CD4-positive, alpha-beta T cell treated with Interleukin-1 beta for 1 hour (primary cell): ENCODE measurements at places on chromosomes 7 and 10.

DNA sequence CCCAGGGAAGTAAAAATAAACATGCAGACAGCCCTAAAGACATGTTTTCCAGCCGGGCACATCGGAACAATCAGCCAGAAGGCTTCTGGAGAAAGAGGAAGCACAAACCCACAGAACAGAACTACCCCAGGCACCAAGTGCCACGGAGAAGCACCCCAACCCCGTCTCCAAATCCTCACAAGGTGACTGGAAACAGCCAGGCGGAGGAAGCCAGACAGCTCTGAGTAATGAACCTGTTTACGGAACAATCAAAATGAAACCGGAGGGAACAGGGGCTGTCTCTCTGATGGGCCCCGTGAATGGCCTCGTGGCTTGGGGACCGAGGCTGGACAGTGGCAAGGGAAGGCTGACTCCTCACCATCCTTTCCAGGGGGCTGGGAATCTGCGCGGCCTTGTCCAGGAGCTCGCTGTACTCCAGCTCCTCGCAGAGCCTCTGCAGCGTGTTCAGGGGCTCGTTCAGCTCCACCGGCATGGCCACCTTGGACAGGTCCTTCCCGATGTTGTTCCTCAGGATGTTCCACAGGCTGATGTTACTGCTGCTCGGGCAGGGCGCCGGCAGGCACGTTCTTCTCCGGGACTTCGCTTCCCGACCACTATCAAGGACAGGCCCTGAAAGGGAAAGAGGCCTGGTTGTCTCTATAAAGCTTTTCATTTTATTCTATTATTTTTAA, 77.0 kb upstream of the GSDME start:
- DNase-seq, result peak; percentile 54

DNA sequence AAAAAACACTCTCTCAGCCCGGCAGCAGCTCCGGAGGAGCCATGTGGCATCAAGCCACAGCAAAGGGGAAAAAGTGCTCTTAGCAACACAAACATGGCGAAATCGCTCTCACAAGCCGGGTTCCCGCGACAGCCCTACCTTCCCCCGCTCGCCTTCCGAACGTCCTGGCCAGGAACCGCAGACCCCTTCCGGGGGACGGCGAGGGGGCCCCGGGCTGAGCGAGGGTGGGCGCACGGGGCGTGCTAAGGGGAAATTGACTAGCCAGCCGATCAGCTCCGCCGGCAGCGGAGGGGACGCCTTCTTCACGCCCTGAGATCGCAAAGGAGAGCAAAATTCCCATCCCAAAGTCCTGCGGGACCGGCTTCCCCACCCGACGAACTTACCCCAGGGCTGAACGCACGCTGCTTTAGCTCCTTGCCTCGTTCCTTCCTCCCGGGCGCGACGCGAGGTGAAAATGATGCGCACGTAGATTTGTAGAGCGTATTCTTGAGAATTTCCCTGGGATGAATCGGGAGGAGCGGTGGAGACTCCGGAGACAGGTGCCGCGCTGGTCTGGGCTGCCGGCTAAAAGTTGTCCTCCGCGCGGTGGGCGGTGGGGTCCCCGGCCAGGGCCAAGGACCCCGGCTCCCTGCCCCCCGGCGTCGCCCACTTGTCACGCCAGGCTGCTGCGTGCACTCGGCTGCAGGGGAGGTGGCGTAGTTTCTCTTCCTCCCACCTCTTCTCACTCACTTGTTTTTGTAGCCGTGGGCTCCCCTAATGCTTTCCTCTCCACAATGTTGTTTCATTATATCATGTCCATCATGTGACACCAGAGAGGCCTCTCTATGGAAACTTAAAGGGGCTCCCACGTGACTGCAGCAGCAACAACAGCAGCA, 220.1 kb upstream of the MKLN1 start:
- DNase-seq, result peak; percentile 88

- peak; percentile 46 for DNase-seq
Measured at GRCh38 chr10:22597138-22597537, 117.2 kb downstream of the PIP4K2A start.

DNA sequence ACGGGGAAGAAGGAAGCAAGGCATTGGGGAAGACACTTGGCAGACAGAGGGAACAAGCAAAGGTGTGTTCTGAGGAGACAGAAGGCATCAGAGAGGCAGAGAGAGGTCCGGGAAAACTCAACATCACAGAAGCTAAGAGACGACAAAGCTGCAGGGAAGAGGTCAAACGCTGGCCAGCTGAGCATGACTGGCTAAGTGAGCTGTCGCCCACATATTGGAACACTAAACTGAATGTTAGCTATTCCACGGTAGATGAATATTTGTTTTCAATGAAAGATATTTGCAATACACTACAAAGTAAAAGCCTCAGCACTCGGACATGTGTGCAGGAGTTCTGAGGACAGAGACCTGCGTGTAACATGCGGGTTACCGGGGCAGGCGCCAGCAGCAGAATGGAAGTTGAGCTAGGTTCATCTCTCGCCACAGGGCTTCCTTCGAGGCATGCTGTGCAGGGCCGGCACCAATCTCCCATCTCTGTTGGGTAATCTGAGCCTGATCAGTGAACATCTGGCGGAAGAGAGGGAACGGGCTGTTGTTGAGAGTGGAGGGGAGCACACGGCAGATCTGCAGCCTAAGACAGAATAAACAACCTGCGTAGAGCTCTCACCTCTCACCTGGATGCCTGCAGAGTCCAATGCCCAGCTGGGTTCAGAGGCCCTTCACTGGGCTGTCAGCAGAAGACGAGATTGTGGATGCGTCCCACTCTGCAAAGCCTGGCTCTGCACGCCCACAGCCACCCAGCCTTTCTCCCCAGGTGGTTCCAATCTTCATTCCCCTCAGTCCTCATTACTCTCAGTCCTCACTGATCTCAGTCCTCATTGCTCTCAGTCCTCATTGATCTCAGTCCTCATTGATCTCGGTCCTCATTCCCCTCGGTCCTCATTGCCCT, 35.9 kb downstream of the INSIG1 start:
- no peak for DNase-seq

- DNase-seq, result no peak
Measured at GRCh38 chr7:81648716-81649115, 121.1 kb downstream of the HGF start.

DNA sequence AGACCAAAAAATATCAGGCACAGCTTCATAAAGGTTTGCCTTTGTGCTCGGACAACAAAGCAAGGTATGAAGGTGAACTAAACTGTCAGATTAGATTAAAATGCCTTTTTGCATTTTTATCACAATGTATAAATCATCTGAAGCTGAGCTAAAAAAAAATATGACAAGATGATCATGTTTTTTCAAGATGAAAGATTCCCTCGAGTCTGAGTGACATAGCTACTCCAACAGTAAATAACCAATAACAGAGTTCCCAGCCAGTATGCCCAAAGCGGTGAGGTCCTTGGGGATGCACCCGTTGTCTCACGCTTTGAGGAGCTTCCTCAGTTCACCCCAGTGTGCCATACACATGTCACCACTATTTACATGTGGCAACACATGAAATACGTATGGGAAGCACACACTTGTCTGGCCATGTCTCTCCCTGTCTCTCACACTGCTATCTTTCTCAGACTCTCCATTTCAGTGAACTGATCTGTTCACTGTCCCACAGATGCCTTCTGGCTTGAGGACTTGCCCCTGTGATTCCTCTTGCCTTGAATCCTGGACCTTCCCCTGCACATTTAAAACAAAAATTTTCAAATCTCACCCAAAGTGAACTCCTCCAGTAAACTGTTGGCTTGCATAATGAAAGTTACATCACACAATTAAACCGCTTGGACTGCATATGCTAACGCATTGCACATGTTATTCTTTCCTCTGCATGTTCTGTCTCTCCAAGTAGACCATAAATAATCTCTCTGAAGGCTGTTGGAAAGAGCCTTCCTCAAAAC, 2.6 kb upstream of the PIK3CG start:
- no peak for DNase-seq

DNA sequence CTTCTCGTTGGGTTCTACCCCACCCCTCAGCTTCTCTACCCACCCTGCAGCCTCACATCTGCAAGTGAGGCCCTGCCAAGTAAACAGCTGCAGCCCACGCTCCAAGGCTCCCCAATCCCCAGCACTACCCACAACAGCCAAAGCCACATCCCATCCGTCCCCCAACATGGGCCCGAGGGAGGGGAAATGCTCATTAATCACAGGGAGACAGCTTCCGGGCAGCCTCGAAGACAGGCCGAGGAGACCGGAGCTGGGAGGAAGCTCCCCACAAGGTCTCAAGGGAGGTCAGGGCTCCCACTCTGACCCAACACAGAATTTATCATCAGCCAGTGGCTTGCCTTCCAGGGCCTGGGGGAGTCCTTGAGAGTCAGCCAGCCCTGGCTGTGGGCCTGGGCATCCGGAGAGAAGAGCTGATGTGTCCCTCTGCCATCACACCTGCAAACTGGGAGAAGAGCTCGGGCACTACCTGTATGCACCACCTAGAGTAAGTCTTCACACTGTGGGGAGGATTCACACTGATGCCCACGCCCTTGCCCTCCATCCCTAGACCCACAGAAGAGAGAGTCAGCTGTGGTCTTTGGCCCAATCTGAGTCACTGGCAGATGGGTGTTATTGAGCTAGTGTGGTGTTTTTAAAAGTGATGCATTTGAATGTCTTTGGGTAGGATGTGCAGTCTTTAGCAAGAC, 115.5 kb upstream of the ZMIZ1 start:
- no peak for DNase-seq

DNA sequence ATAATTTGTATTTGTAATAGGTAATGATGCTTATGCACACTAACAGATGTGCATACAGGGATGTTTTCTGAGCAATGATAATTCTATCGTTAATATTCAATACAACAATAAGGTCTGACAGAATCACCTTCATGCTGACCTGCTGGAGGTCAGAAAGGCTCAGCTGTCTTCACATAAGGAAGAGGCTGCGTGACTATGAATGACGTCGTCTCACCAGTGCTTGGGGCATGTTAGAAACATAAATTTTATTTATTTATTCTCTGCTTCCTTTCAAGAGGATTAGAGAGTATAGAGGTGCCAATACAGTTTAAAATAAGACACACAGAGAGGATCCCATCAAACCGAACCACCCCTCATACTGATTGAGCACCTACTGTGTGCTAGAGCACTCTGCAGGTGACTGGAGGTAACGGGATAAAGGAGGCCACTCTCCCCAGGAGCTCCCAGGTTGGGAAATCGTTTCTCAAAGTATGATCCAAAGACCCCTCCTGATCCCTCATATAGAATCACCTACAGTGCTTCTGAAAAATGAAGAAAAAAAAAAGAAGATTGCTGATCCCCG, 265.6 kb upstream of the NPVF start:
- DNase-seq, result no peak

DNA sequence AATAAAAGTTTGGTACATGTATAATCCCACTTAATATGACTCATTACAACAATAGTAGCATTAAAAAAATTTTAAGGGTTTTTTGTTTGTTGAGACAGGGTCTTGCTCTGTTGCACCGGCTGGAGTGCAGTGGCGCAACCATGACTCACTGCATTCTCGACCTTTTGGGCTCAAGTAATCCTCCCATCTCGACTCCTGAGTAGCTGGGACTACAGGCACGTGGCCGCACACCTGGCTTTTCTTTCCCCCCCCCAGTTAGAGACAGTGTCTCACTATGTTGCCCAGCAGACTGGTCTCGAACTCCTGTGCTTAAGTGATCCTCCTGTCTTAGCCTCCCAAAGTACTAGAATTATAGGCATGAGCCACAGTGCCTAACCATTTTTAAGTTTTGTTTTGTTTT, 40.7 kb downstream of the KMT2C start:
- DNase-seq, result no peak

- DNase-seq, result no peak
Measured at GRCh38 chr10:115818012-115818411, 455.0 kb downstream of the GFRA1 start.

- DNase-seq, result no peak
Measured at GRCh38 chr7:33646166-33646565, 259.2 kb upstream of the BMPER start.

- no peak for DNase-seq
Measured at GRCh38 chr10:69757553-69758309, 44.0 kb upstream of the COL13A1 start.

GRCh38 chr10:46220187-46220586, 66.6 kb upstream of the ANTXRL start:
- DNase-seq, result no peak

DNA sequence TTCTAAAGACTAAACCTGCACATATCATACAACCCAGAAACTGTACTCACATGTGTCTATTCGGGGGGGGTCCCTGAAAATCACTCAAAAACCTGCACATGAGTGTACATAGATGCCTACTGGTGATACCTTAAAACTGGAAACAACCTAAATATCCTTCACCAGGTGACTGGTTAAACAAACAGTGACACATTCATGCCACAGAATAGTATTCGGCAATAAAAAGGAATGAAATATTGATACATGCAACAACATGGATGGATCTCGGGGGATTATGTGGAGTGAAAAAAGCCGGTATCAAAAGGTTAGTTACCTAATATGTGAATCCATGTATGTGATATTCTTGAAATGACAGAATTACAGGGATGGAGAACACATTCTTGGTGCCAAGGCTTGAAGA, 32.1 kb upstream of the EGFR start:
- DNase-seq, result no peak

DNA sequence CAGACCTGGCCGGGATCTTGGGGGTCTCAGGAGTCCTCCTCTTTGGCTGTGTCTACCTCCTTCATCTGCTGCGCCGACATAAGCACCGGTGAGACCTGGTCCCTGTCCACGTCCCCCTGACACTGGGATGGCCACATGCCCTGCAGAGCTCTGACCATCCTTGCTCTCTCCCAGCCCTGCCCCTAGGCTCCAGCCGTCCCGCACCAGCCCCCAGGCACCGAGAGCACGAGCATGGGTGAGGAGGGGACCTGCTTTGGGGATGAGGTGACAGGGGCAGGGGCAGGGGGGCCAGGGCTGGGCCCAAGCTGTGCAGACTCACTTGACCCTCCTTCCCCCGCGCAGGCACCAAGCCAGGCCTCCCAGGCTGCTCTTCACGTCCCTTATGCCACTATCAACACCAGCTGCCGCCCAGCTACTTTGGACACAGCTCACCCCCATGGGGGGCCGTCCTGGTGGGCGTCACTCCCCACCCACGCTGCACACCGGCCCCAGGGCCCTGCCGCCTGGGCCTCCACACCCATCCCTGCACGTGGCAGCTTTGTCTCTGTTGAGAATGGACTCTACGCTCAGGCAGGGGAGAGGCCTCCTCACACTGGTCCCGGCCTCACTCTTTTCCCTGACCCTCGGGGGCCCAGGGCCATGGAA, 959 bp downstream of the PVRIG start:
- DNase-seq, result no peak

DNA sequence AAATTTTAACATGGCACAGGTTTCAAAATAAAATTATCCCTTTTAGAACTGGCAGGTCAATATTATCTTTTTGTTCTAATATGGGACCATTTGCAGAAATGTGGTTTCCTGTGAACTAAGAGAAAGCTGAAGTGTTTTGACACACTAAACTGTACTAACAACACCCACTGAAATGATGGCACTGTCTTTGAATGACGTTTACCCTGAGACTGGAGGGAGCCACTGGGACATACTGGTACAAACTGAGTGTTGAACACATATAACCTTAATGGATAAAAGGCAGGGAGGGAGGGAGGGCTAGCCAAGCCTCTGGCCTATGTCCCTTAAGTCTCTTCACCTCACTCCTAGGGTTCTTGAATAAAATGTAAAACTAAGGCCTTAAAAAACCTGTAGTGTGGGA, 95.9 kb downstream of the PDE1C start:
- no peak for DNase-seq
